NCI-H2171 (cell line): ENCODE measurements at places on chromosomes 11 and 22.

- no peak for DNase-seq
Observed at GRCh38 chr11:88508418-88508758, 170.9 kb upstream of the CTSC start.

DNA sequence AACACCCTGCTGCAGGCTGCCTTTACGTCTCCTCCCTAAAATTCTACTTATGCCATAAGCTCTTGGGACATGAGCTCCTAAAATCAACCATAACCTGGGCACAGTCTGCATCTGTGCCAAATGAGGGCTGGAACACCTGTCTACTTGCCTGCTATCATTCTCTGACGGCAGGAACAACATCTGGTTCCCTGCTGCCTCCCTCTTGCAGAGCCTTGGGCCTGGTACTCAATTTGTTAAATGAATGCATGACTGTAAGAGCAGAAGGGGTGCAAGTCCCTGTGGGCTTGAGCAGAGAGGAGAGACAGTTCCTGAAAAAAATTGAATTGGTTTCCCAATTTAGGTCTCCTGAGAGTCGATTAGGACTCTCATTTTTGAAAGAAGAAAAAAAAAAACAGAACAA is 66.7 kb upstream of the CSNK2A3 start:
- peak; percentile 59 for DNase-seq

GRCh38 chr11:6608726-6609501 is 3.1 kb downstream of the TAF10 start:
- DNase-seq = no peak

DNA sequence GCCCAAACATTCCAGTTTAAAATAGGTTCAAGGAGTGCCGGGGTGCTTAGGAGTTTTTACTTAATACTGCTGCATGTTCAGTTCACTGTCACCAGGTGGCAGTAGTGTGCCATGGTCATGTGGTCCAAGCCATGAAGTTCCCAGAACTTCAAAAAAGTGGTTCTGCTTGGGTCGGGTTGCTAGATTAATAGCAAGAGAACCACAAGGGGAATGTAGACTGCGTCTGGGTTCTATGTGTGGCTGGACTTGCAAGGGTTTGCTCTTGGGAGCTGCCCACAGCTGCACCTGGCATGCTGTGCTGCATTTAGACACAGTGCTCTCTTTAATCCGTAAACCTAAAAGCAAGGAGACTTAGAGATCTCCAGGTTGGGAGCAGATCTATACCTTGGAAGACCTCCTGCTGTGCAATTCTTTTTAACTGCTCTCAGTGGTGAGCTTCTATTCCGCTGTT is 6.5 kb upstream of the SPON1 start:
- no peak for DNase-seq

GRCh38 chr11:33790040-33790439 is 15.7 kb upstream of the FBXO3 start:
- no peak for DNase-seq

GRCh38 chr22:26718905-26719304 is 61.5 kb downstream of the MIAT start:
- no peak for DNase-seq

DNA sequence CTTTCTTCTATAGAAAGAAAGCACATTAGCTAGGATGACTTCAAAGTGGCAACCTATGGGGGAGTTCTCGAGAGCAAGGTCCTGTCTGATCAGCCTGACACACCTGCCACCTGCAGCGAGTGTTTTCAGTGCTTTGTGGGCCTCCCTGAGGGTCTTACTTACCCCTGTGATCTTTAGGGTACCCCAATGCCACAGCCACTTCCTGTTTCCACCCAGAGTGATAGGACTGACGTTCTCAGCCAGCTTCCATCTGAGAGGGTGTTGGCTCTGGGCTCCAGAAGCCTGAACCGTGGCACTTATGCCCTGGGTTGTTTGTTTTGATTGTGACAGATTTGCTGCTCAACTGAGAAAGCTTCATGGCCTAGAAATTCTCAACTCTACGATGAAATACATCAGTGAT is 21.7 kb upstream of the ANKK1 start:
- no peak for DNase-seq

GRCh38 chr11:60870276-60870675 is 2.9 kb downstream of the ZP1 start:
- DNase-seq = peak; percentile 94

DNA sequence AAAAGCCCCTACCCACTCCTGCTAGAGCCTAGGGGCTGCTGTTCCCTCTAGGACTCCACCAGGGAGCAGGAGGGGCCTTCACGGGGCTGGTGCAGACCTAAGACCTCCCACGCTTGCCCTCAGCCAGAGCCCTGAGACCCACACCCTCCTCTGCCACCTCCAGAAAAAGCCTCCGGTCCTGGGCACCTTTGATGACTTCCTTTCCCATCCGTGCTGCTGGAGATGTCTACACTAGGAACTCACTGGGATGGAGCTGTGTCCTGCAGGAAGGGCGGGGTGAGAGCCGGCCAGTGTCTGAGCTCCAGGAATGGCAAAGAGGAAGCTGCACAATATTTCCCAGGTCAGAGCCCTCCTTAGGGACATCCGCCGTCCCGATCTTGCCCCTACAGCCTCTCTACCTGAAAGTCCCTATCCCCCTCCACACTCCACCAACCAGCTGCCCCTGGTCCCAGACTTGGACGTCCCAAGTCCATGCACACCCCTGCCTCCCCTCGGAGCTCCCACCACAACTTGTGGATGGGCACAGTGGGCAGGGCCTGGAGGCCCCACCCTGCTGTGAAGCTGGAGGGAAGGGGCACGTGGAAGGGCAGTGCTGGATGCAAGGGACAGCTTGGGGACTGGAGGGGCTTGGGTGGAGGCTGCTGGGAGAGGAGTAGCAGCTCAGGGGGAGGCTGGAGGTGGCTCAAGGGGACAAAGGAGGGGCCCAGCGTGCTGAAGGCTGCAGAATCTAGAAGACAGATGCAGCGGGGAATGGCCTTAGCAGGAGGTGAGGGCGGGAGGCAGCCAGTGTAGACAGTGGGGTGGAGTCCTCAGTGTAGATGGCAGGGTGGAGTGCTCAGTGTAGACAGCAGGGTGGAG is 13.5 kb upstream of the LRP5 start:
- no peak for DNase-seq

- no peak for DNase-seq
Observed at GRCh38 chr11:97460091-97460490, 1070.3 kb downstream of the JRKL start.

DNA sequence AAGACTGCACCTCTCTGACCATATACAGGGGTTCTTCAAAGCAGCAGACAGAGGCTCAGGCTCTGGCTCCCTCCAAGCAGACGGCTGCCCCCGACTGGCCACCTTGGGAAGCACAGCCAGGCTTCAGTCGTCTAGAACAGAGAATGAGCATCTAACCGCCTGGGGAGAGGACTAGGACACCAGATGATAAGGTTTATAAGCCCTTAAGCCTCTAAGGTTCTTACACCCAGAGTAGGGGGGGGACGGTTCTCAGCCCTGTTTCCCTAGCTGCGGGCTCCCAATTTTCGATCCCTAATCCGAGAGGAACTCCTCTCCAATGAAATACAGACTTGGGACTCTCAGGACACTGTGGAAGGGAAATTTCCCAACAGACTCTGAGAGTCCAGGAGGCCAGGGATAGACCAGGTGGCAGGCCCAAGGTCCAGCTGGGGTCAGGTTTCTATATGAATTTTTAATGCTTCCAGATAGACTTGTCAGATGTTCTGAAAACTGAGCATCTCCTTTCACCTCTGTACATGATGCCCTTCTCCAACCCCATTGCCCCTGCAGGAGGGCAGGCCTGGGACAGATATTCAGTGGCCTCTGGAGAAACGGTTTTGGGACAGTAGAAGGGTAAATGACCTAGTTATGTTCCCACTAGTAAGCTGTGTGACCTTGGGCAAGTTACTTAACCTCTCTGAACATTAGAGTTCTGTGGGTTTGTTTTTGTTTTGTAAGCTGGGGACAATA is 20.2 kb downstream of the RTN4RL2 start:
- no peak for DNase-seq

GRCh38 chr11:32297611-32298011 is 137.7 kb downstream of the WT1 start:
- peak; percentile 89 for DNase-seq

DNA sequence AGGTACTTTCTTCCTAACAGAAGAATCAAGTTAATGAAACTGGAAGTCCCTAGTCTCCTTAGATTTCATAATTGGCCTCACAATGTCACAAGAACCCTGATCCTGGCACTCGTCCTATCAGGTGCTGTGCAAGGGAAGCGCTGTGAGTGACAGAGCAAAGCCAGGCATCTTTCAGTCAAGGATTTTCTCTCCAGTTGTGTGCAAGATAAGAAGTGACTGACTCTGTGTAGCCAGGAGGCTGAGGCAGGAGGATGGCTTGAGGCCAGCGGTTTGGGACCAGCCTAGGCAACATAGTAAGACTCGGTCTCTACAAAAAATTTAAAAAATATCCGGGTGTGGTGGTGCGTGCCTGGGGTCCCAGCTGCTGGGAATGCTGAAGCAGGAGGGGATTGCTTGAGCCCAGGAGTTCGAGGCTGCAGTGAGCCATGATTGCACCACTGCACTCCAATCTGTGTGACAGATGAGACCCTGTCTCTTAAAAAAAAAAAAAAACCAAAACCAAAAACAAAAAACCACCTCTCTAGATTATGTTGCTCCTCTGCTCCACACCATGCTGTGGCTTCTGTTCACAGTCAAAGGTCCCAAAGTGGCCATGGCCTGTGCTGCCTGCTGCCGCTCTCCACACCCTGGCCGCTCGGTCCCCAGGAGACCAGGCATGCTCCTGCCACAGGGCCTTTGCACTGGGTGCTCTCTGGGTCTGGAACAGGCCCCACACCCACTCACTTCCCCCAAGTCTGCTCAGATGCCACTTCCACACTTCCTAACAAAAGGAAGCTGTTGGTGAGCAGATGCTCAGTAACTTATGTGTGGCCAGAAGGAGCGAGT is 54.2 kb upstream of the CLDN5 start:
- no peak for DNase-seq

DNA sequence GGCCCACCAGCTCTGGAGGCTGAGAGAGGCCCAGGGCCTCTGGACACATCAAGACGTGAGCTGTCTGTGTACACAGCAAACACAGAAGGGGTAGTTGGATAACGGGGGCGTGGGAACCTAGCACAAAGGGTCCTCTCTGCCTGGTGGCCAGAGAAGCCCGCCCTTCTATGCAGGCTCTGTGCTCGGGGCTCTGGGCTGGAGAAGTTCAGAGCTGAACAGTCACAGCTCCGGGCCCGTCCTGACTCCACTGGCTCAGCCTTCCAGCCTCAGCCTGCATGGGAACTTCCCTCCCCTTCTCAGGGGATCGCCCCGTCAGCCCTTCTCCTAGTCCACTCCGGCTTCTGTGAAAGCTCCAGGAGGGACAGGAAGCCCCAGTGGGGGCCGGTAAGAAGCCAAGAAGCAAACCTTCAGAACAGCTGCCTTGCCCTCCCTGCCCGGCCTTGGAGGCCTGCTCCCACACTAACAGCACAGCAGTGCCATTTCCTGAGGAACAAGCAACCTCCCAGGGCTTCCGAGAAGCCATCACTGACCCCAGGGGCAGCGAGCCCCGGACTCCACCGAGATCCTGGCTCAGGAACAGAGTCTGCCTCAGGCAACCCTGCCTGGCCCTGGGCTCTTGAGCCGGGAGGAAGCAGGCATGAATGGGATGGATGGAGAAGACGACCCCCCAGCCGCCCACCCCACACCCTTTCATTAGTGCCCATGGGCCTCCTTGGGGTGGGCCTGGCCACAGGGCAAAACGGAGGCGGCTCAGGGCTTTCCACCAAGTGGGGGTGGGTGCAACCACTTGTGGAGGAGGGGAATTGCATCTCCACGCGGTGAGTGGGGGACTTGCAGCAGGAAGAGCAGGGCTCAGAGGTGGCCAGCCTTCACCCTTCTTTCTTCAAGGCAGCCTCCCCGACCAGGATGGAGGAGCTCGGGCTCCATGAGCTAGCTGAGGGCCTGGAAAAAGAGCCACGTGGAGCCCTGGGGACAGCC is 119.8 kb downstream of the ST3GAL4 start:
- no peak for DNase-seq

DNA sequence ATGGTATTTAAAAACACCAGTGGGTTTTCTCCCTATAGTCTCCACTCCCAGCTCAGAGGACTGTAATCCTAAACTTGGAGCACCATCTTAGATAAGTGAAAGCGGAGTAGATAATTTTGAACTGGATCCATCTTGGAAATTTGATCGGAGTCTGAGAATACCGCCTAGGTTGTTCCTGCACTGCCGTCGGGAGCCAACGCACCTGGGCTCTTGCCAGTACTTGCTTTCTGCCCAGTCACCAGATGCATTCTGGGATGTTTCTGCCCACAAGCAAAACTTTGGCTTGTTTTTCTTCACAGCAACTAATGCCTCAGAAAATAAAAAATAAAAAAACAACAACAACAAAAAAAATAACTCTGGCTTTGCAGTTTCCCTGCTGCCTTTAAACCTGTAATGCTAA is 113.0 kb upstream of the MTMR2 start:
- peak; percentile 86 for DNase-seq

DNA sequence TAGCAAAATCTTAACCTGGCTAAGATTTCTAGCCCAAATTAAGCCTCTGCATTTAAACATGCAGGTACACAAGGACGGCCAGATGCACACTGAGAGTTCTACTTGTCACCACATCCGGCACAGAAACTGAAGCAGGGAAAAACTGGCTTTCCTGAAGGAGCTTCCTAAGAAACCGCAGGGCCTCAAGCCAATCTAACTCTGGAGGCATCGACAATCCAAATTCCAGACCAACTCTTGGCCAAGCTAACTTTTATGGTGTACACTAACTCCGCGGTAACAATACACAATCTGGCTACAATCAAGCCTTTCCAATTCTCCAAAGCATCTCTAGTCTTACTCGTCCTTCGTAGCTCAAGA is 1.2 kb downstream of the MSANTD2 start:
- DNase-seq = no peak

DNA sequence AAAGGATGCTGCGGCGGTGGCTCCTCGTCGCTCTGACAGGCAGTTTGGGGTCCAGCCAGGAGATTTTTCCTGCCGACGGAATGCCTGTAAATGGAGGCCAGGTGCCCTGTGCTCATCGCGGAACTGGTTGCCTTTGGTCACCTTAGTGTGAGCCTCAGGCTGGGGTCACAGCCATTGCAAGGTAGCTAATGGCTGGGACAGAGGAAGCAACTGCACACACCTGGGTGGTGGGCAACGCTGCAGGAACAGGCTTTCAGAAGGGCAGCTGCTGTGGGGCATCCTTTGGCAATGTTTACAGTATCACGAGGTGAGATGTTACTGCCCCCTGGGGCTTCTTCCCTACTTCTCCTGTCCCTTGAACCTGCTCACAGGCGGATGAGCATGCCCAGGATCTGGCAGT is 205.5 kb downstream of the GRIK4 start:
- DNase-seq = no peak

- no peak for DNase-seq
Observed at GRCh38 chr11:38323961-38324761, 1726.1 kb upstream of the RAG2 start.

GRCh38 chr11:75429902-75430713 is 2.9 kb downstream of the KLHL35 start:
- peak; percentile 37 for DNase-seq

GRCh38 chr11:11856638-11857037 is 14.9 kb downstream of the USP47 start:
- no peak for DNase-seq
